ENCODE measurements at places on chromosomes 5 and 9.

DNA sequence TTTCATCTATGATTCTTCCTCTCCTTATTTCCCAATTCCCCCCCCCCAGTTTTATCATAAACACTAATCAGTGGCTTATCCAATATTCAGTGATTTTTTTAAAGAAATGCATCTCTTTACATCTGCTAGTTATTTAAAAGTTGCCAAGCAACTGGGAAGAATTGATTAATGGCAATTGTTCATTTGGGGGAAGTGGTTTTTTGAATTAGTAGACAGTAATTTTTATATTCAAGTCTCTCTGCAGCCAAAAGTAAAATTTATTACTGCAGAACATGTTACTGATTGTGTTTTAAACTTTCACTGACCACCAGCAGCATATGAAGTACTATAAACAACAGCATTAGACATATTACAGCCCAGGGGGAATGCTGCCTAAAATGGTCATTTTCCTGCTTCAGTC is 308.8 kb upstream of the NREP start:
- DNase-seq = no peak

GRCh38 chr9:125988479-125989050 is 241.4 kb downstream of the PBX3 start:
- no peak for DNase-seq

DNA sequence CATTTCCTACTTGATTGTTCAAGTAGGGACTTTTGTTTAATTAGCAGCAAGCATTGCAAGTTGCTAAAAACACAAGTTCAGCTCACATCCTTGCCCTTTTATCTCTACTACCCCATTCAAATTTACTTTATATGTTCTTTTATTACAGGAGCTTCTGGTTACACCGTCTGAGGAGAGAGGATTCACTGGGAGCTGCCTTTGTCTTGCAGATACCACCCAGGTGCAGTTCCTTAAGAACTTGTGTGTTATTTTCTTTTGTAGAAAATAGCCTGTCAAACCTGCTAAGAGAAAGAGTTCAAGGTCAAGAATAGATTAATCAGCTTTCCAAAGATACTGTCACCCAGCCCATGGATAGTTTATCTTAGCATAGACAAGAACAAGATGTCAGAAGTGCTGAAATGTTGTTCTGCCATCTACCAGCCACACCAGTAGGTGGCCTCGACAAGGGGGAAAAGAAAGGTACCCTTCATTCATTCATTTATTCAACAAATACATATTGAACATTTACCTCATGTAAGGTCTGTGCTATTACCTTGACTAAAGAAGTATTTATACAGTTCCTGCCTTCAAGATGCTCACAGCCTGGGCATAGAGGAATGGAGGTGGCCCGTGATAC is 750.3 kb downstream of the MAT2B start:
- no peak for DNase-seq

DNA sequence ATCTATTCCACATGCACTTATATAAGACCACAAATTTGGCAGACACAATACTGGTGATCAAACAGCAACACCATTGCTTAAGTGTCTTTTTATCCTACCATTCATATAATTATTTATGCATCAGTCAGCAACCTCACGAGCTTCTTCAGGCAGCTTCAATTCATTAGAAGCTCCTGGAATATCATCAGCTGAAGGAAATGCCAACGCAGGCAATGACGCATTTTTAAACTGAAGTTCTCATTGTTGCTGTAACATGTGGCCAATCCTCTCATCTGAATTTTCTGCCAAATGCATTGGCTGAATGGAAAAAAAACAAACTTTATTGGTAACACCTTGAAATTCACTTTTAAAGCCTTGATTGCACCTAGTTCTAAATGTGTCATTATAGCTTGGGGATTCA is 376.4 kb upstream of the RGMB start:
- DNase-seq = no peak

DNA sequence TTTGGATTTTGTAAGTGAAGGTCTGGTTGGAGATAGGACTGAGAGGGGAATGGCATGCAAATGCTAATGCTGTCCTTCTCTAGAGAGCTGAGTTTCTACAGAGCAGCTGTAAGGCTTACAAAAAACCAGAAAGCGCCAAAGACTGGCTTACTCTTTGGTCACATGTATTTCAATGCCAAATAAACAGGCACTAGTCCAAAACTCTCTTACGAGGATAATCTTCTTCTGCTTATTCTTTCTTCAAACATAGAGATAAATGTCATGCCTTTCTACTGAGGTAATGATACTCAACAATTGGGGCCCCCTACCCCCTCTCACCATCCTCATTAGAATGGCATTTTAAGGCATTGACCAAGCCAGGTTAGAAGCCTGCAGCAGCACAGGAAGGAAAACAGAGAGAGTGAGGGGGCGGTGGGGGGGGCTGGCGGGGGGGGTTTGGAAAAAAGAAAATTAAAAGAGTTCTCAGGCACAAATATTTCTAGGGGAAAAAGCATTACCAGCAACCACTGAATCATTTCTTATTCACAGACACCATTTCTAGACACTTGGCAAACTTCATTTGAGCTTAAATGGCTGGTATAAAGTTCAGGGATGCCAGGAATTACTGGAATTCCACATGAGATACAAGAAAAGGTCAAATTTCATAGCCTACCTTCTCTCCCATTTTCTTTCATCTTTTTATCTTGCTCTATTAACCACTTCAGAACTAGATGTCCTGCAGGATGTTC is 34.0 kb downstream of the PUM3 start:
- DNase-seq = no peak

GRCh38 chr9:79346350-79347020 is 225.3 kb upstream of the TLE4 start:
- DNase-seq = no peak

GRCh38 chr5:81428861-81429260 is 34.9 kb upstream of the ACOT12 start:
- DNase-seq = no peak

GRCh38 chr5:134477462-134478245 is 47.8 kb upstream of the JADE2 start:
- DNase-seq = no peak

- no peak for DNase-seq
These were observed 337.0 kb downstream of the PLK2 start for GRCh38 chr5:58122848-58123392.

DNA sequence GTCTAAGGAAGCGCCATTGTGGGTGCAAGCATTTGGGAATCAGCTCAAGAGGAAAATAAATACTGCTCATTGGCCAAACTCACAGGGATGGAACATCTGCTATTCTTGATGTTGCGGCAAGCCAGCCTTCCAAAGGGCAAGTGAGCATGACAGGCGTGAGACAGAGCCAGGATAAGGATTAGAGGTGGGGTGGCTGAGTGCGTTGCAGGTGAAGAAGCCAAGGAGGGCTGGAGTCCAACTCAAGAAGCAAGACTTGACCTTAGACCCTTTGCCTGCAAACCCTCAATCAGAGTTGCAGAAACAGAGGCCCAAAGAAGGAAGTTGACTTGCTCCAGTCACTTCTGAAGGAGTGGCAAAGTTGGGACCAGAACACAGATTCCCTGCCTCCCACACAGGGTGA is 79.4 kb downstream of the WWC1 start:
- DNase-seq = no peak

All from stimulated activated CD8-positive, alpha-beta memory T cell treated with anti-CD3 and anti-CD28 coated beads, Interleukin-15, amount 100 ng/mL, for 24 hours (primary cell).